ENCODE measurements at places on chromosomes 12 and 14.

GRCh38 chr14:66041582-66041981 is 444.6 kb upstream of the CCDC196 start:
- DNase-seq, result no peak

GRCh38 chr12:82832096-82832495 is 145.4 kb downstream of the TMTC2 start:
- no peak for DNase-seq

GRCh38 chr12:70919597-70920035 is 922 bp downstream of the PTPRR start:
- DNase-seq, result no peak

DNA sequence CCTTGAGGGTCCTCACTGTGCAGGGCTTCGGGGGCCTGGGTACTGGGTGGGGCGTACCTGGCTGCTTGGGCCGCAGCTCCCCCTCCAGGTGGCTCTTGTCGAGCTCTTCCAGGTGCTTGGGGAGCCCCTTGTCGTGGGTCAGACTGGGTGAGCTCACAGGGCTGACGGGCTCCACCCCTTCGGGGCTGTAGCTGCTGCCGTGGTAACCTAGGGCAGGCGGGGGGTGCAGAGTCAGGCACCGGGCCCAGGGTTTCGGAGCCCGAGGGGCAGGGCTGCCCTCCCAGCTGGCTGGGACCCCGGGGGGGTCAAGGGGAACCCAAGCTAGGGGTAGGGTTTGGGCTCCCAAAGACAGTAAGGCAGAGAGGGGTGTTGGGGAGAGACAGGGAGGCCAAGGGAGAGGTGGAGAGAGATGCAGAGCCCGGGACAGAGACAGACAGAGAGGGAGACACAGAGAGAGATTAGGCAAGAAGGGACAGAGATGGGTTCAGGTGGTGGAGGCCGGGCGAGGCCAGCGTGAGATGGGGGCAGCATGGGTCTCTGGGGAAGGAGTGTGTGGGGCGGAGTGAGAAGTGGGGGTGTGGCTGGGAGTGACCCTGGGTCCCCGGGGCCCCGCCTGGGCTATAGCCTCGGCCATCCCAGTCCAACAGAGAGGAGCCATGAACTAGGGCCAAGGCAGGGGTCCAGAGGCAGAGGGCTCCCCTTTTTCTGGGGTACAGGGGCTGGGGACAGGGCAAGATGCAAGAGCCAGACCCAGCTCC is 40.7 kb downstream of the RFLNA start:
- DNase-seq, result no peak

- DNase-seq, result no peak
These were observed 112.6 kb downstream of the KCNK10 start for GRCh38 chr14:88210426-88210825.

DNA sequence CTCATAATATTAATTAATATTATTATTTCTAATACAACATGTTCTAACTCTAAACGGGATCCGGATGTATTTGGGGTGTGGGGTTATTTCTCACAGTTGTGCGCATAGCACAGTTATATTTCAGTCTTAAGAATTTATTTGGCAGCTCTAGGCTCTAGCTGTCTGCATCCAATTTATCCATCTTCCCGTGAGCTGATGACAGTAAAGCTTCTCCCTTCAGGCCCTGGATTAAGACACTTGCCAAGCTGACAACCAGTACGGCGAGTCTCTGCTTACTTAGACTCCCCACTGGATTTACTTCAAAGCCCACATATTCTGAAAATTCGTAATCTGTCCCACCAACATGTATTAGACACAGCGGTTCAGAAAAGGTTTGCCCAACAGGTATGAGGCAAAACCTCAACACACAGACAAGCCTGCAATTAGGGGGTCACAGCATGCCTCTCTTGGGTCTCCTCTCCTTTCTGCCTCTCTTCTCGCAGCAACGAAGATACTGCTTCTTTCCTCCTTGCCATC is 232.9 kb upstream of the TMTC1 start:
- no peak for DNase-seq
